Liver (tissue), 10 donors: ENCODE measurements at places on chromosomes 3 and 15.

DNA sequence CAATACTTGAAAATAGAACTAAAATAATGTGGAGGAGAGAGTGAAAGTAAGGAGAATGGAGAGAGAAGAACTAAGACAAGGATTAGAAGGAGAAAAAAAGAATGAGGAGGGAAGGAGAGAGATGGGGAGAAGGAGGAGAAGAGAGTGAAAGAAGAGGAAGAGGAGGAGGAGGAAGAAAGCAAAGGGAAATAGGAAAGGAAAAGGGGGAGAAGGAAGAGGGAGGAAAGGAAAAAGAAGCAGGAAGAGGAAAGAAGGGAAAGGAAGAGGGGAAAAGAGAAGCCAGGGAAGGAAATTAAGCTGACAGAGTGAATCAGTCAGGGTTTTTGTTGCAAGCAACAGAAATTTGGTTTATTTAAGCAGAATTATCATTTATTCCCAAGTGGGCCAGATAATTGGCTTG is 241.7 kb upstream of the P2RY1 start:
- DNase-seq: no peak

DNA sequence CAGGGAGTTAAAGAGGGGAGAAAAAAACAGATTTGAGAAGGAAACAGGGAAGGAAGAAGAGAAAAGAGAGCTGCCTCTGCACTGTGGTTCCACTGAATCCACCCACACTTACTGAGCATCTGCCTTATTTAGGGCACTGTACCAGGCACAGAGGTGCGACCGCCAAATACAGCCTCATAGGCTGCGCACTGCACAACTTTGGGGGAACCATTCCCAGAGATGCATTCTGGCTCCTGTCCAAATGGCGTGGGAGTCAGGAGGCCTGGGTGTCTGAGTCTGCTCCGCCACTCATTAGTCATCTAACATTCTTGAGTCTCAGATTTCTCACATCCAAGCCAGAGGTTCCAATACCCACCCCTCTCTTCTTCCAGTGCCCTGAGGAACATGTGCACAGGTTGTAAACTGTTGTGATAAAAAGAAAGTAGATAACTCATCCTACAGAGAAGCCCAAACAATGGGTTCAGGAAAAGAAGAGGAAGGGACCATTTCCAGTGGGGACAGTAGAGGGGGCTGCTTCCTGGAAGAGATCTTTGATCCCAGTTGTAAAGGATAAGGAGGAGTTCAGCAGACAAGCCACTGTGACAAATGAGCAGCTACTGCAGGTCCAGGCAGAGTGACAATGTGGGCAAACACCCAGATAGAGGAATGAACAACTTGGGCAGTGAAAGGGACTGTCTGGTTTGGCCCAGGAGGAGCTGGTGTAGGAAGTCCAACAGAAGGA is 254.6 kb downstream of the UACA start:
- no peak for DNase-seq

- DNase-seq: no peak
These were observed 36.1 kb downstream of the TYRO3 start for GRCh38 chr15:41594801-41595746.

DNA sequence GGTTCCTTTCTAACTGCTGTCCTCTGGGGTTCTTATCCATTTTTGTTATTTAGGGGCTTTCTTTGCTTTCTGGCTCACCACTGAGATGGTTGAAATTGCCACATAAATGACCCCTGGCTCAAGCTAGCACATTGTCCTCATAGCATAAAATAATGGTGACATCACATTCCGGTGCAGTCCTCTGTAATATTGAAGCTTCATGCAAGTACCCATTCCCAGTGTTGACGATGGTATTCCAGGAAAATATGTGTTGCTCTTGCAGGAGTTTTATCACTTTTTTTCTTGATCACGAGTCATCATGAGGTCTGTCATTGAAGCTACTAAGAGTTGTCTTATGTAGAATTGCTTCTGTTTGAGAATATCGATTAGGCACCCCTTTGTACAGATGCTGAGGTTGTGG is 56.1 kb downstream of the CRTC3 start:
- no peak for DNase-seq

DNA sequence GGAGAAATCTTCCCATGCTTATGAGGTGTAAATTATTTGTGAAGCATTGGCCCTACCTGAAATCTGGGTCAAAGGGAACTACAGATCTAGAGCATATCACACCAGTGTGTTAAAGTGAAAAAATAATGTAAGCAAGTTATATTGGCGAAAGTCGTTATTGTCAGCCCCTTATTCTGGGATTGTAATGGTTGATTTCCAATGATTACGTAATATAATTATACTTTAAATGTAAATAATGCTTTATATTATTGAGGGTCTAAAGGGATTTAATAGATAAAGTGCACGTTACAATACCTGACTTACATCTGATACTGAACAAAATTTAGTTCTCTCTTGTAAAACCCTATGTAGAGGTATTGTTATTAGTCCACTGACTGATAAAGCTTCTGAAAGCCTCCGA is 101.2 kb downstream of the NEO1 start:
- DNase-seq: no peak

DNA sequence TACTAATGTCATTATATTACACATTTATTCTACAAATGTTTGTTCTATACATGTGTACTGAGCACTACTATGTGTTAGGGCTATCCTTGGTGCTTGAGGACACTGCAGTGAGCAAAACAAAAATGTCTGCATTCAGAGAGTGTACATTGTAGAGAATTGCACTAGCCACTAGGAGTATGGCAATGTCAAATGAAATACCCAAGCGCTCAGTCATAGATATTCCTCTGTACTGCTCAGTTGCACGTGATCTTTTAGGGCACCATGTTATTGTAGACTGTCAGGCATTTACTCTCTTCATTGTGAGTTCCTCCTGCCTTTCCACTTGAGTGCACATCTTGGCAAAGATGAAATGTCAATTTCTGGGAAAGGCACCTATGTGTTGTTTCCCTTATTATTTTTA is 36.8 kb downstream of the FNDC3B start:
- no peak for DNase-seq

- no peak for DNase-seq
These were observed 7.4 kb downstream of the CCDC174 start for GRCh38 chr3:14658978-14659377.

GRCh38 chr15:80081390-80081789 is 21.9 kb downstream of the ZFAND6 start:
- no peak for DNase-seq
